ENCODE measurements at places on chromosomes 5 and 9. TPM values are rescaled to one million over a fixed set of nuclear protein-coding genes. Genes with fewer than 3 reads are reported as not detected.

DNA sequence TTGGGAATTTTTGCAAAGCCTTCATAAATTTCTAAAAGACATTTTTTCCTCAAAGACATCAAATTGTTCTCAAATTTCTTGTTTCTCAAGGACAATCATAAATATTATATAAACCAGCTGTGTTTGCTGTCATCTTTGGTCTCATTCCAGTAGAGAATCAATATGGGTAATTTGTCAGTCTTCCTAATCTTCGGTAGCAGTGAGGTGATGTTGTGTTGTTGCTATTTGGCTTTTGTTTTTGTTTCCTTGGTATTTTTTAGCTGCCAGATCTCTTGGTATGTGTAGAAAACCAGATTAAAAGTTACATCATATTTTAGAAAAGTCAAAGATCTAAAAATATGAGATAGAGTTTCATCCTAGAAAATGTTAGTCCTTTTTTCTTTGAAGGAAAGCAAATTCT, 87.5 kb downstream of the CAMK4 start:
- no peak overlapping the region for H3K4me3 ChIP-seq
- DNase-seq = no peak
- H3K27ac ChIP-seq = no peak overlapping the region
- peaks cover 6% of the 10 kb centered on the region for H3K4me1 ChIP-seq
- peaks cover 3% of the 10 kb centered on the region for H3K27me3 ChIP-seq
- H3K36me3 ChIP-seq = no peaks in the 10 kb centered on the region

GRCh38 chr5:179215576-179215975, 129.7 kb downstream of the ADAMTS2 start:
- peaks cover 6% of the 10 kb centered on the region for H3K4me1 ChIP-seq
- H3K27me3 ChIP-seq = no peaks in the 10 kb centered on the region
- no peaks in the 10 kb centered on the region for H3K36me3 ChIP-seq
- no peak overlapping the region for H3K4me3 ChIP-seq

BARHL1 gene
- 0.14 TPM for total RNA-seq

DNA sequence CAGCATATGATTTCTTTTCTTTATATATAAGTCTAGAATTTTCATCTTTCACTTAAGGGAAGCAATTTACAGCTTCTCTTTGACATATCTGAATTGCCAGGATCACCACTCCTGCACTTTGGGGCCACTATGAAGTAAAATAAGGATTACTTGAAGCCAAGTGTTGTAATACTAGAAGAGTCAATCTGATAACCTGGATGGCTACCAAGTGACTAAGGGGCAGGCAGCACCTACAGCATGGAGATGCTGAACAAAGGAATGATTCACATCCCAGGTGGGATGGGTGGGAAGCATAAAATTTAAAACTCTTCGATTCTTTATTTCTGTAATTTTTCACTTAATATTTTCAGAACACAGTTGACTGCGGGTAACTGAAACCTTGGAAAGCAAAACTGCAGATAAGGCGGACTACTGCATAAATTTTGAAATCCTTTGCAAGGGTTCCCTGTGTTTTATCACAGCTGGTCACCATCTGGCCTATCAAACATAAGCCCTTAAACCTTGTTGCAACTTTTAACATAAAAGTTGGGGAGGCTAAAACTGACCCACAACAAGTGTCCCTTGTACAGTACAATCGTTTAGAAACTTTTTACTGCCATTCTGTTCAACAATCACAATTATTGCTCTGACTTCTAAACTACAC, 31.2 kb downstream of the NR3C1 start:
- H3K4me3 ChIP-seq = no peak overlapping the region
- no peak for DNase-seq
- peaks cover 29% of the 10 kb centered on the region for H3K36me3 ChIP-seq
- no peak overlapping the region for H3K27ac ChIP-seq
- H3K27me3 ChIP-seq = no peaks in the 10 kb centered on the region

GTF2H2 gene
- 23.2 TPM for total RNA-seq

FCHO2 gene
- 38.5 TPM for total RNA-seq

PPP2R2B gene
- total RNA-seq = 18.4 TPM

GRCh38 chr5:32489791-32490562, 45.4 kb upstream of the ZFR start:
- peaks cover 14% of the 10 kb centered on the region for H3K4me1 ChIP-seq
- peak overlapping the region; percentile 64 for H3K4me3 ChIP-seq
- no peaks in the 10 kb centered on the region for H3K36me3 ChIP-seq
- peak; percentile 84 for DNase-seq

- DNase-seq = no peak
- H3K36me3 ChIP-seq = no peaks in the 10 kb centered on the region
- H3K4me3 ChIP-seq = no peak overlapping the region
- H3K4me1 ChIP-seq = no peaks in the 10 kb centered on the region
- no peaks in the 10 kb centered on the region for H3K27me3 ChIP-seq
Observed at GRCh38 chr5:42242881-42243485, 180.3 kb upstream of the GHR start.

PDE8B gene
- 16.7 TPM for total RNA-seq

DNA sequence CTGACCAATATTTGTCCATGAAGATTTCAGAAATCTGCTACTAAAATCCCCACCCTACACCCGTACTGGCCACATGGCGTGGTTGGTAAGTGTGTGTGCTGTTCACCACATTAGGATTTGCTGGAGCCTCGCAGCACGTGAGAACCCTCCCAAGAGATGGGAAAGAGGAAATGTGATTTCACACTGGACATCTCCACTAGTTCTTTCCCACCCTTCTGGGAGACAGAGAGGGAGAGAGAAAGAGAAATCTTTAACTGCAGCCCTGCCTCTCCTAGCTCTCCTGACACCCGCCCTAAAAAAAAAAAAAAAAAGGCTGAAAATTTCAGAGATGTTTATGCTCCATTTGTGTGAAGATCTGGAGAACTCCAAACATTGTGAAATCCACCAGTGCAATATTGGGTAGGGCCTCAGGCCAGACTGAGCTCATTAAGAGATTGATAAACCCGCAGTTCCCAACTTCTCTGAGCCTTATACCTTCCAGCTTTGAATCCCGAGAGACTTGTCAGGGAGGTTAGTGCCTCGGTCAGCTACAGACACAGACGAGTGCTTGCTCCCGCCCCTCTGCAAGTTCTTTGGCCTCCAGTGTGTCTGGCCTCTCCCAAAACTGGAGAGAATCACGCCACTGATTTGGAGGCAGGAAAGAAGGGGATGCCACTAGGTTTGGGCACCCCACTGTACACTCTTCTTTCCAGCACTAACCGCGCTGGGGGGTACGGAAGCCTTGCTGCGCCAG, 1.9 kb downstream of the SPRY4 start:
- peaks cover 23% of the 10 kb centered on the region for H3K27me3 ChIP-seq
- H3K4me3 ChIP-seq = peak overlapping the region; percentile 95
- peaks cover 61% of the 10 kb centered on the region for H3K4me1 ChIP-seq
- DNase-seq = no peak

GRCh38 chr5:93620487-93621326, 37.7 kb downstream of the NR2F1 start:
- peak overlapping the region; percentile 91 for H3K27ac ChIP-seq
- DNase-seq = no peak
- H3K4me1 ChIP-seq = peaks cover 15% of the 10 kb centered on the region
- H3K36me3 ChIP-seq = no peaks in the 10 kb centered on the region
- H3K27me3 ChIP-seq = peaks cover 76% of the 10 kb centered on the region
- peak overlapping the region; percentile 98 for H3K4me3 ChIP-seq

DNA sequence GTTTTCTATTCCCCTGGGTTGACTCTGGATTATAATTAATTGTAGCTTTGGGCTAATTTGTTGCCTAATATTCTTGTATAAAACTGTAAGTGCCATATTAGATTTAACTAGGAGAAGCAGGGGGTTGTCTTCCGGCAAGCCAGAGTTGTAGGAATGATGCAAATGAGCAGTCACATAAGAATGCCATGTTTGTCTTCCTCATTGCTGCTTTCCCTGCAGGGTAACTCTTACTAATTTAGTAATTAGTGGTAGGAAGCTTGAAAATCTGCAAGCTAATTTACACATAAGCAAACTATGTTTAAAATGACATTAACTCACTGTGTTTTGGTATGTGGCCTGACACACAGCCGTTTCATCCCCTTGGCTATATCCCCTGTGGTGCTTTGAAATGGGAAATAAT, 527.8 kb downstream of the KCTD16 start:
- no peaks in the 10 kb centered on the region for H3K4me1 ChIP-seq
- no peaks in the 10 kb centered on the region for H3K27me3 ChIP-seq
- no peak for DNase-seq
- no peak overlapping the region for H3K4me3 ChIP-seq

VAV2 gene
- 54.3 TPM for total RNA-seq

SLC12A2 gene
- 77.8 TPM for total RNA-seq

ADRA1B gene
- total RNA-seq = 9.9 TPM

GRCh38 chr9:33158843-33159776, 8.0 kb downstream of the B4GALT1 start:
- DNase-seq = no peak
- H3K4me1 ChIP-seq = peaks cover 54% of the 10 kb centered on the region
- H3K27me3 ChIP-seq = no peaks in the 10 kb centered on the region
- peaks cover 7% of the 10 kb centered on the region for H3K36me3 ChIP-seq
- peak overlapping the region; percentile 98 for H3K27ac ChIP-seq

DNA sequence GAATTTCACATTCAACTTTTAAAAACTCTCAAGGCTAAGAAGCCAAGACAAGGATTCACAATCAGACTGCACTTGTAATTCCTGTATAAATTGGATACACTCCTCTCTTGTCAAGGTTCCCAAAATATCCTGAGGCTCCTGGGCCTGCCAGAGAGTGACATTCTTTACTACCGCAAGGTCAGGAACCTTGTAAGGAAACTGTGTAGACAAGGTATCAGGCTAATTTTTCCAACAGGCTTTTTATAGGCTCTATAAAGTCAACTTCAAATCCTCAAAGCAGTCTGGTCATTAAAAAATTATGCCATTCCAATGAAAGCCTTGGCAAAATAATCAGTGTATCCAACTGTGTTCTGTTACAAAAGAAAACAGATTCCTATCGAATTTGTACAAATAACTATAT, 15.5 kb upstream of the PAIP1 start:
- DNase-seq = no peak
- peaks cover 13% of the 10 kb centered on the region for H3K36me3 ChIP-seq
- H3K4me1 ChIP-seq = no peaks in the 10 kb centered on the region
- H3K4me3 ChIP-seq = no peak overlapping the region
- no peaks in the 10 kb centered on the region for H3K27me3 ChIP-seq
- H3K27ac ChIP-seq = no peak overlapping the region

DNA sequence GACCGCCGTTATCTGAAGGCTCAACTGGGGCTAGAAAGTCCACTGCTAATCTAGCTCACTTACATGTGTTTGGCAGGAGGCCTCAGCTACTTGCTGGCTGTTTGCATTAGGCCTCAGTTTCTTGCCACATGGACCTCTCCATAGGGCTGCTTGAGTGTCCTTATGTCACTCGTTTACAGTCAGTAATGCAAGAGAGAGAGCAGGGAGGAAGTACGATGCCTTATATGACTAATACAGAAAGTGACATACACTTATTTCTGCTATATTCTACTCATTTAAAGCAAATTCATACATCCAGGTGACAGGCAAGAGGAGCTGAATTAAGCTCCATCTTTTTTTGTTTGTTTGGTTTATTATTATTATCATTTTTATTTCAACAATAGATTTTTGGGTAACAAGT, 179.6 kb downstream of the LURAP1L start:
- H3K4me3 ChIP-seq = no peak overlapping the region
- peaks cover 6% of the 10 kb centered on the region for H3K4me1 ChIP-seq
- H3K27me3 ChIP-seq = peaks cover 5% of the 10 kb centered on the region
- no peak for DNase-seq

DNA sequence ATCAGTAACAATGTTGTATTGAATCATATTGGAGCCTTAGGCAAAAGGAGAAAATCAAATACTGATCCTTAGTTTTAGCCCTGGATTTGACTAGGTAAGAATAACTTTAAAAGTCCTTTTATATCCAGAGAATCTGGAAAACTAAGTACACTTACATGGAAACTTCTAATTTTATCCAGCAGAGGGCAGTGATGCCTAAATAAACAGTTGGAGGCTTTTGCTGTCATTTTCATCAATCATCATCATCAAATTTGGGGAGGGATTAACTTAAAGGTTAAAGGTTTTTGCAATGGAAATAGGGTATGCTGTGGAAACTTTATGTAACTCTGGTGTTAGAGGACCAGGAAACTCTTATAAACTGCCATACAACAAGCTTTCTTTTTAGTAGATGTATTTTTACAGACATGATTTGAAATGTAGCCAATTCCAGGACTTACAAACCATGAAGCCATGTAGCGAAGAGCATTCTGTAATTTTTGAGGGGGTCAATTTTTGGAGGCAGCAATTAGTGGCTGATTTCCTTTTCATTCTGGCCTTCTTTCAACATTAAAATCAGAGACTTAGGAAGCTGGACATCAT, 112.7 kb downstream of the OSTF1 start:
- no peak overlapping the region for H3K27ac ChIP-seq
- no peak for DNase-seq
- no peaks in the 10 kb centered on the region for H3K27me3 ChIP-seq

- no peak for DNase-seq
- no peak overlapping the region for H3K4me3 ChIP-seq
- peaks cover 34% of the 10 kb centered on the region for H3K36me3 ChIP-seq
- peak overlapping the region; percentile 55 for H3K27ac ChIP-seq
Observed at GRCh38 chr9:20863945-20864344, 167.5 kb downstream of the HACD4 start.

DNA sequence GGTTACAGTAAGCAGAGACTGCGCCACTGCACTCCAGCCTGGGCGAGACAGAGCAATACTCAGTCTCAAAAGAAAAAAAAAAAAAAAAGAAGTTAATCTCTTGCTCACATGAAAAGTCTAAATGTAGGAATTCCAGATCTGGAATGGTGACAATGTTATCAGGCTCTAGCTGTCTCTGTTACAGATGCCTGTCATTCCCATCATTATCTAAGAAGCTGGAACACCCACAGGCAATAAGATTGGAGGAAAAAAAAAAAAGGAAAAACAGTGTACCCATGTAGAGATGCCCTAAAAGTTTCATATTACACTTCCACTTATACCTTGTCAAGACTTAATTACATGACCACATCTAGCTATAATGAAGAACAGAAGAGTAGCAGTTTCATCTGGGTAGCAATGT, 38.2 kb downstream of the PTBP3 start:
- no peak overlapping the region for H3K27ac ChIP-seq
- no peaks in the 10 kb centered on the region for H3K27me3 ChIP-seq
- H3K4me3 ChIP-seq = no peak overlapping the region
- peaks cover 9% of the 10 kb centered on the region for H3K4me1 ChIP-seq

GRCh38 chr9:135010921-135011320, 76.5 kb upstream of the OLFM1 start:
- H3K36me3 ChIP-seq = no peaks in the 10 kb centered on the region
- peaks cover 11% of the 10 kb centered on the region for H3K4me1 ChIP-seq
- H3K27me3 ChIP-seq = peaks cover 4% of the 10 kb centered on the region
- no peak overlapping the region for H3K27ac ChIP-seq

DNA sequence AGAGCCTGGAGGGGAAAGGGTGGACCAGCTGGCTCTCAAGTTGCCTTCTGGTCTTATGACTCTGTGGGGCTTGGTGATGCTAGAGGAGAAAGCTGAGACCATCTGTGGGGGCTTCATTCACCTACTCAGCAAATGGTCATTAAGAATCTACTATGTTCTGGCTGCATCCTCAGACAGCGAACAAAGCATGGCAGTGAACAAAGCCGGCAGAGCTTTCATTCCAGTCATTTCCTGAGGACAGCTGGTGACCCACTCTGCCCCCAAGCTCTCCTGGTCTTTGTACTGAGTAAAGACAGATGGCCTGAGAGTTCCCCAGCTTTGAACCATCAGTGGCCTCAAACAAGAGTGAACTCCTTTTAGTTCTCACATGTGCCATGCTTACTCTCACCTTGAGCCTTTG, 48.0 kb downstream of the FGF1 start:
- no peak overlapping the region for H3K4me3 ChIP-seq
- H3K27me3 ChIP-seq = peaks cover 7% of the 10 kb centered on the region
- peaks cover 23% of the 10 kb centered on the region for H3K4me1 ChIP-seq
- no peak for DNase-seq
- no peak overlapping the region for H3K27ac ChIP-seq
- H3K36me3 ChIP-seq = no peaks in the 10 kb centered on the region

Data from type B pancreatic cell (in vitro differentiated cells).